Activated CD4-positive, CD25-positive, alpha-beta regulatory T cell (primary cell): ENCODE measurements at places on chromosomes 5 and 9.

DNA sequence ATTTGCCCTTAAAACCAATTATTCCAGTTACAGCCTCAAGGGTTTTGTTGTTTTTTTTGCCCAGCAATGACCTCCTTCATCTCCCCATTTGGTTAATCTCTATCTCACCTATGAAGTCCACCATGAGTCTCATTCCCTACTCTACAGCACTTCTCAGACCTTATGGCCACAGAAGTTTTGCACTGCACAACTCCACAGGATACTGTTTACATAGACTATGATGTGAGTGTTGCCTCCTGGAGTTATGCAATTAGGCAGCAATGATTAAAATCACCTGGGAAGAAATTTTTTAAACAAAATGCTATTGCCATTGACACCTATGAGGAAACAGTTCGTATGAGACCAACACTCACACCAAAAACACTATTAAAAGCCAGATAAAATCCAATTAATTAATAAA lies 39.7 kb downstream of the ZDHHC21 start:
- DNase-seq = no peak

DNA sequence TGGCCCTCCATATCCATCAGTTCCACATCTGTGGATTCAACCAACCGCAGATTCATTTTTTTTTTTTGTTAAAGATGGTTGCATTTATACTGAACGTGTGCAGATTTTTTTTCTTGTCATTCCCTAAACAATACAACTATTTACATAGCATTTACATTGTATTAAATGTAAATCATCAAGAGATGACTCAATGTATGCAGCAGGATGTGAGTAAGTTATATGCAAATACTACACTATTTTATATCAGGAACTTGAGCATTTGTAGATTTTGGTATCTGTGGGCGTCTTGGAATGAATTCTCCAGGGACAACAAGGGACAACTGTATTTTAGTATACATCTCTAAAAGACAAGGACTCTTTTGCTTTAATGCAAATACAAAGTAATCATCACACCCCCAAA lies 299.2 kb upstream of the ZNF608 start:
- no peak for DNase-seq

DNA sequence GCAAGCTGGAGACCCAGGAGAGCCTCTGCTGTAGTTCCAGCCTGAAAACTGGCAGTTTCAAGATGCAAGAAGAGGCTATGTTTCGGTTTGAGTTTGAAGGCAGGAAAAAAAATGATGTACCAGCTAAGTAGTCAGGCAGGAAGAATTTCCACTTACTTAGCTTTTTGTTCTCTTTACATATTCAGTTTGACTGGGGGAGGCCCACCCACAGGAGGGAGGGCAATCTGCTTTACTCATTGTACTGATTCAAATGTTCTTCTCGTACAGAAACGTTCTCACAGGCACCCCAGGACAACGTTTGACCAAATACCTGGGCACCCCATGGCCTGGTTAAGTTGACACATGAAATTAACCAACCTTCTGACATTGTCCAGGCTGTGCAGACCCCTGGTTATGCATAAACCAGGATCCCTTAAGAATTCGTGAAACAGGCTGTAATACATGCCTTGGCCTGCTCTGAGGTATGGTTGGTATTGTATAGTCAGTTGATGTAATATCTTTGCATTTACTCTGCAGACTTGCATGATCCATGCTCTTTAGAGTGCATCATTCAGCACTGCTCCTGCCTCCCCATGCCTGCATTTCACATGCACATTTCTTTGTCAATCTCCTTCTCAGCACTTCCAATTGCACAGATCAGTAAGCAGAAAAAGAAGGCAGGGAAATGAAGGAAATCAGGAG lies 687.1 kb downstream of the TAF11L14 start:
- no peak for DNase-seq

DNA sequence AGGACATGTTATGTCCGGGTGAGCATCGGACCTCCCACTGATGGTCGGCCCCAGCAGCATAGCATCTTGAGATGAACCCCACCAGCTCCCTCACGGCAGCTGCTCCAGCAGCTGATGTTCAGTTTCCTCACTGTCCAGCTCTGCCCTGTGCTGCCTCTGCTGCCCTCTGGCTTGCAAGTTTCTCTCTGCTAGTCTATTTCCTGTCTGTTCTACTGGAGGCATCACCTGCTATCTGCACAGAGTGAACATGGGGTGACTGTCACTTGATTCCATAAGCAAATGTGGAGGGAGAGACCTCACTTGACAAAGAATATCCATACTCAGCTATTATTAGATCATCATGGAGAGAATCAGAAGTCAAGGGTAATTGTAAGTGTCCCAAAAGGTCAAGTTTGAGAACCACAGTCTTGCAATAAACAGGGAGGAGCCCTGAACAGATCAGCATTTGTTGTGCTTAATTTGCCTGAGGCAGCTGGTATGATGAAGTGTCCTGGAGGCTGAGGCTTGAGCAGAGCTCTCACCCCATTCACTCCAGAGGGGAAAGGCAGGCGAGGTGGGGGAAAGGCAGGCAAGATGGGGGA lies 702.8 kb downstream of the SEMA5A start:
- DNase-seq = no peak

GRCh38 chr5:463952-464351 lies 21.0 kb downstream of the EXOC3 start:
- peak; percentile 35 for DNase-seq

GRCh38 chr9:4555236-4555635 lies 65.0 kb downstream of the SLC1A1 start:
- no peak for DNase-seq

DNA sequence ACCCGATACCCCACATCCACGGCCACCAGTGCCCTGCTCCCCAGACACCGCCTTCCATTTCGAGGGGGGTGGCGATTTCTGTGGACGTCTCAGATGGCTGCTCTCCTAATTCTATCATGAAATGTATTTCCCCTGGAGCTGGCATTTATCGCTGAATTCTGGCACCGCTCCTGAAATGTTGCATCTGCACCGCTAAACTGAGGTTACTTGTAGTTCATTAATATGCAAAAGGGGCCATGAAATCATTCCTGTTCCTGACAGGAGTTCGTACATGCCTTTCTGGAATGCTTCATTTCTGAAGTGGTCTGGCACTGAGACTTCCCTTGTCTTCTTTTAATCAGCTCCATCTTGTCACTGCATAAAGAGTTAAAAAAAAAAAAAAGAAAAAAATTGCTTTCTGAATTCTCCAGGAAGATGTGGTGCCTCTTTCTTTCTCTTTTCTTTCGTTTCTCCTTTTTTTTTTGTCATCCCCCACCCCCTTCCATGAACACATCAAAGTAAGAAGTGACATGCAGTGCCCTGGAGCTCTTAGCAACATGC lies 97.7 kb upstream of the SMARCA2 start:
- DNase-seq = no peak

- no peak for DNase-seq
These were observed 31.1 kb downstream of the SLC35A4 start for GRCh38 chr5:140595538-140596300.
